ENCODE measurements at places on chromosomes 2 and 18. TPM values are rescaled to one million over a fixed set of nuclear protein-coding genes. Genes with fewer than 3 reads are reported as not detected.

CELF4 gene
- not detected for total RNA-seq

BMPR2 gene
- 50.6 TPM for total RNA-seq

PKP4 gene
- 33.3 TPM for total RNA-seq

STARD6 gene
- not detected for total RNA-seq

RAD51AP2 gene
- not detected for total RNA-seq

IL37 gene
- total RNA-seq: not detected

SLC9A4 gene
- not detected for total RNA-seq

IL18RAP gene
- total RNA-seq: 0.09 TPM

SPATA3 gene
- total RNA-seq: not detected

CAMKMT gene
- total RNA-seq: 15.0 TPM

RIT2 gene
- total RNA-seq: not detected

Data from fibroblast of the aortic adventitia (primary cell).